ENCODE measurements at places on chromosomes 2 and 18. TPM values are rescaled to one million over a fixed set of nuclear protein-coding genes. Genes with fewer than 3 reads are reported as not detected.

GRCh38 chr2:226873051-226873620, 37.3 kb downstream of the RHBDD1 start:
- no peak for DNase-seq

DNA sequence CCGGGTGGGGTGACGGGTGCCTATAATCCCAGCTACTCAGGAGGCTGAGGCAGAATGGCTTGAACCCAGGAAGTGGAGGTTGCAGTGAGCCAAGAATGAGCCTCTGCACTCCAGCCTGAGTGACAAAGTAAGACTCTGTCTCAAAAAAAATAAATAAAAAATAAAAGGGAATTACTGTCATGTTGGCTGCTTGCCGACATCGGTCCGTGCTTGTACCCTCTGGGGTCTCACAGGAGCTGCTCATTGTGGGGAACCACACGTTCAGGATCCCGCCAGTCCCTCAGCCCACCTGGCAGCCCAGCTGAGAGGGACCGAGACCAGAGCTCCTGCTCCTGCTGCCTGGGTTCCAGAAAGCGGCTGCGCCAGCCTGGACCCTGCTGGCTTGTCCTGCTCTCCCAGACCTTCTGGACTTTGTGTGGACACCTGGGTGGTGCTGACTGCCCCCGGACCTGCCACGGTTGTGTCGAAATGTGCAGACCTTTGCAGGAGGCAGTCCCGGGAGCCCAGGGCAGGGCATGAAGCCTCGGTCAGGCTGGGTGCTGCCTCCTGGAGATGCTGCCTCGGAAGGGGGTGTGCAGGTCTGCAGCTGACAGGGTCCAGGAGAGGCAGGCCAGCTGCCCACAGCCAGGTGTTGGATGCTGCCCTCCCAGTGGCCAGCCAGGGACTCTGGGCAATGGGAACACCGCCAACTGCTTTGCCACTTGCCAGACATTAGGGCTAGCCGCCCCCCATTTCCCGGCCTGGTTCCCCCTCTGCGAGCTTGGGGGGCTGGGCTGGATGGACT, 16.4 kb downstream of the KLF11 start:
- DNase-seq: no peak

The EPC2 gene
- total RNA-seq: 29.2 TPM

GRCh38 chr2:138787053-138787666, 7.0 kb upstream of the NXPH2 start:
- peak; percentile 47 for DNase-seq

- DNase-seq: peak; percentile 76
Measured at GRCh38 chr2:24049485-24050021, at the start of gene FKBP1B. FKBP1B (plus strand) TSS chr2:24049741; CDS start chr2:24049850, 109 bp downstream.

DNA sequence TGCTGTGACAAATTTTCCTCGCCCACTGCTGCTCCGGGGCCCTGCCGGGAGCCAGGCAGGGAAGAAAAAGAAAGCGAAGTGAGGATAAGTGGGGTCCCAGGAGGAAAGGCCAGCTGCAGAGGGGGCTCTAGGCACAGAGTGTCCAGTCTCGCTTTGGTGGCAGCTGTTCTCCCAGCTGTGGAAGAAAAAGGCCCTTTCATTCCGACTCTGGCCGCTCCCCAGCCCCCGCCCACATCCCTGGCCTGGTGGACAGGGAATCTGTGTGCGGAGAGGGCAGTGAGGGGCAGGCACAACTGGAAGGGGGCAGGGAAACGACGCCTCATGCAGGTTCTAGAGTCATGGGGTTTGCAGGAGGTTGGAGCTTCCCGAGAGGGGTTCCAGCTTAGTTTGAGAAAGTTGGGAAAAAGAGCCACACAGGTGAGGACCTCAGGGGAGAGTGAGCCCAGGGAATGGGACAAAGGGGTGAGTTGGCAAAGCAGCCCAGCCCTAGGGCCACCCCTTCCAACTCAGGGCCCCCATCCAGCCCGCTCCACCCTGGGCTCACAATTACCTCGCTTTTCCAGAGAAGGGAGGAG, 1.8 kb downstream of the RTKN start:
- peak; percentile 70 for DNase-seq

DNA sequence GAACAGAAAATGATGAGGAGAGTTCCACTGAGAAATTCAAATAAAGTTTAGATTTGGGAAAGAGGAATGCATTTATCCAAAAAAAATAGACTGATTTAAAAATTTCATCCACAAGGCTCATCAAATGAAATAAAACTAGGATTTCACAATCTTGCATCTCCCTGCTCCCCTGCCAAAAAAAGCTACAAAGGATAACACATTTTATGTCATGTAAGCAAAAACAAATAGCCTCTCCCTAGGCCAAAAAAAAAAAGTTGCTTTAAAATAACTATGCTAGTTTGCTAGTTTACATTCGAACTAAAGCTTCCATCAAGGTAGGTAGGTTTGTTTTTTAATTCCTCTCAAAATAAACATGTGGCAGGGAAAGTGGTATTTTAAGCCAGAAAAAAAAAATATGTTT, 465.5 kb upstream of the ID2 start:
- DNase-seq: no peak

The SERPINB12 gene
- total RNA-seq: not detected

GRCh38 chr2:160372010-160372356, 121.6 kb downstream of the RBMS1 start:
- no peak for DNase-seq

The LRPPRC gene
- total RNA-seq: 92.7 TPM

DNA sequence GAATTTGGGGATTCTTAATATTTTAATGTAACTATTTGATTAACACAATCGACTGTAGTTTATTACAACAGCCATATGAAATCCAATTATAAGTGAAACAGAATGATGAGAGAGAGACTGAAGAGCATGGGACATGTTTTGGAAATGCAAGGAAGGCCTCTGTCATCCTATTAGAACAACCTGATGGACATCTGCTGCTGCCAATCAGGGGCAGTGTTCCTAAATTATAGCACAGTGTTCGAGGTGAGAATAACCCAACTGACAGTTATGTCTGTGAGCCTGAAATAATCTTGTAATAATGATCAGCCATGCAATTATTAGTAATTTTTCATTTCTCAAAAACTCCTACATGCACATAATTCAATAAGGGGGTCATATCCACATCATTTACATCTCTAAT, 73.6 kb downstream of the CCDC141 start:
- no peak for DNase-seq

GRCh38 chr2:12110074-12110473, 363.6 kb downstream of the LPIN1 start:
- DNase-seq: no peak

DNA sequence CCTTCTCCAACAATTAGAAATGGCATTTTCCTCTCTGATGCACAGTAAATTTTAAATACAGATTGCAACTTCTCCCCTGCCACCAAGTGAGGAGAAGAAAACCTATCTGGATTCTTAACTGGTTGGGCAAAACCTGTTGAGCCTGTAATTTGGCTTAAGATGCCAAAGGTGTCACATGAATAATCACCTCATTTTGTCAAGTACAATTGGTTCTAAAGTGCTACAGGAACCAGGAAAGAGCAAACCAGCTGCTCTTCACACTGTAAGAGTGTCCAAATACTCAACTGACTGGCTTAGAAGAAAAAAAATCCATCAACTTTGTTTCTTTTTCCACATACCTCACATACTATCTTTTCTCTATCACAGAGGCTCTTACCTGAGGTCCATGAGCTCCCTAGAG, 35.4 kb downstream of the NPC1 start:
- DNase-seq: no peak

The LNPK gene
- total RNA-seq: 35.3 TPM

The SERPINB4 gene
- total RNA-seq: not detected

The SRD5A2 gene
- not detected for total RNA-seq

The CCDC148 gene
- 0.20 TPM for total RNA-seq

GRCh38 chr2:203852760-203853159, 14.8 kb upstream of the CTLA4 start:
- DNase-seq: no peak

The KRTCAP3 gene
- total RNA-seq: 85.1 TPM

The SLC20A1 gene
- 80.6 TPM for total RNA-seq

The CGREF1 gene
- 1.9 TPM for total RNA-seq

DNA sequence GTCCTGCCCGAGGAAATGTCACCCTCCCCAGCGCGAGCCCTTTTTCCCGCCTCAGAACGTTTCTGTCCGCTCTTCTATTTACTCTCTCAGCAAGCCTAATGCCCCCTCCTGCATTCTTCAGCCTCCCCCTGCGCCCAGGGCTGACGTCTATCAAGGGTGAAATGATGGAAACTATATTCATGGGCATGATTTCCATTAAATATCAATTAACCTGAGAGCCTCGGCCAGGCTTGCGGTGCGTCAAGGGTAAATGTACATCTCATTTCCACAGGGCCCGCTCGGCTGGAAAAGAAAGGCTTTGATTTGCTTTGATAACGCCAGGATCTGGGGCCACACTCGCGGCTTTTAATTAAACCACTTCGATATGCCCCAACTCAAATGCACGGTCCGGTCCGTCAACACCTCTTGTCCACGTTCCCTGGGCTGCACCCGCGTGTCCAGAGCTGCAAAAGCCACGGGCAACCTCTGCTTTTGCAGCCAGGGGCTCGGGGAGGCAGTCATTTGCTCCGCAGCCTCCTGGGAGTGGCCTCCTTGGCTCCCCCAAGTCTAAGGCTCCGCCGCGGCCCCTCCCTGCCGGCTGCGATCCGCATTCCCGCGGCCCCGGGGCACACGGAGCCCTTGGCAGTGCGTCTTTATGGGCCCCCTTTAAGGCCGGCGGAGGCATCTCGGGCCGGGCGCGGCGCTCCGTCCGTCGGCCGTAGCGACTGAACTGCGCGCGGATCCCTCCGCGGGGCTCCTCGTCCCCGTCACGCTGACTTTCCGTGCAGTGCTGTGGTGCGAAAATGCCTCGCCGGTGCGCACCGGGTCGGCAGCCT, at the start of gene HOXD8:
HOXD8 (plus strand) TSS at position 724 of the 815 bp plus-strand sequence. CDS start 662 bp downstream, outside the sequence.
- DNase-seq: peak; percentile 71

- no peak for DNase-seq
Measured at GRCh38 chr2:216388046-216388884, 16.0 kb upstream of the MARCHF4 start.

DNA sequence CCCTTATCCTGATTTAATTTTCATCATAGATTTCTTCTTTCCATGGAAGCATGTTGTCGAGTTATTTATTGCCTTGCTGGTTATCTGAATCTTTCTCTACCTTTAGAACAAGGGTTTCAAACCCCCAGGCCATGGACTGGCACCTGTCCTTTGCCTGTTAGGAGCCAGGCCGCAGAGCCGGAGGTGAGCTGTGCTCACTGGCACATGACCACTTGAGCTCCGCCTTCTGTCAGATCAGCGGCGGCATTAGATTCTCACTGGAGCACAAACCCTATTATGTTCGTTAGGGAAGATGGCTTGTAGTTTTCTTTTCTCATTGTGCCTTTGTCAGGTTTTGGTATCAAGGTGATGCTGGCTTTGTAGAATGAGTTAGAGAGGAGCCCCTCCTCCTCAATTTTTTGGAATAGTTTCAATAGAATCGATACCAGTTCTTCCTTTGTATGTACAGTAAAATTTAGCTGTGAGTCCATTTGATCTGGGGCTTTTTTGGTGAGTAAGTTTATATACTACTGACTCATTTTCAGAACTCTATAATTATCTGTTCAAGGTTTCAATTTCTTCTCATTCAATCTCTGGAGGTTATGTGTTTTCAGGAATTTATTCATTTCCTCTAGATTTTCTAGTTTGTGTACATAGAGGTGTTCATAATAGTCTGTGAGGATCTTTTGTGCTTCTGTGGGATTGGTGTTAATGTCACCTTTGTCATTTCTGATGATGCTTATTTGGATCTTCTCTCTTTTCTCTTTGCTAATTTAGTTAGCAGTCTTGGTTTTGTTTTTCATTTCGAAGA, 668.0 kb upstream of the FAM98A start:
- DNase-seq: no peak

The LYPD1 gene
- total RNA-seq: 1.8 TPM

DNA sequence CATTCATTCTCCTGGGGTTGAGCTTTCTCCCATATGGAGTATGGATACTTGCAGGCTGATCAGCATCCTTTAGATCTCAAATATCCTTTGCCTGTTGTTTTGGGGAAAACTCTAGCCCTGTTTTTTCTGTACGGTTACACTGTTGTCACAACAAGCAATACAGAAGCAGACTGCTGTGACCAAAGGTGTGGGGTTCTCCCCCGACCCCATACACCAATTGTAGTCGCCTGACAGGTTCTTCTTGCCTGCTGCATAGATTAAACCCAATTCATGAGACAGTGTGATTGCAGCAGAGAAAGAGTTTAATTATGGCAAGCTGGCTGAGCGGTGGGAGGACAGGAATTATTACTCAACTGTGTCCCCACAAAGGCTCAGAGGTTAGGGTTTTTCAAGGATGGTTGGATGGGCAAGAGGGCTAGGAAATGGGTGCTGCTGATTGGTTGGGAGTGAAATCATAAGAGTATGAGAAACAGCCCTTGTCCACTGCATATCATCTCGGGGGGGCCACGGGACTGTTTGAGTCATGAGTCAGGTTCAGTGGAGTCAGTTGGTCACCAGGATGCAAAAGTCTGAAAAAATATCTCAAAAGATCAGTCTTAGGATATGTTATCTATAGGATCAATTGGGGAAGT, 40.6 kb downstream of the ITGB1BP1 start:
- DNase-seq: no peak

DNA sequence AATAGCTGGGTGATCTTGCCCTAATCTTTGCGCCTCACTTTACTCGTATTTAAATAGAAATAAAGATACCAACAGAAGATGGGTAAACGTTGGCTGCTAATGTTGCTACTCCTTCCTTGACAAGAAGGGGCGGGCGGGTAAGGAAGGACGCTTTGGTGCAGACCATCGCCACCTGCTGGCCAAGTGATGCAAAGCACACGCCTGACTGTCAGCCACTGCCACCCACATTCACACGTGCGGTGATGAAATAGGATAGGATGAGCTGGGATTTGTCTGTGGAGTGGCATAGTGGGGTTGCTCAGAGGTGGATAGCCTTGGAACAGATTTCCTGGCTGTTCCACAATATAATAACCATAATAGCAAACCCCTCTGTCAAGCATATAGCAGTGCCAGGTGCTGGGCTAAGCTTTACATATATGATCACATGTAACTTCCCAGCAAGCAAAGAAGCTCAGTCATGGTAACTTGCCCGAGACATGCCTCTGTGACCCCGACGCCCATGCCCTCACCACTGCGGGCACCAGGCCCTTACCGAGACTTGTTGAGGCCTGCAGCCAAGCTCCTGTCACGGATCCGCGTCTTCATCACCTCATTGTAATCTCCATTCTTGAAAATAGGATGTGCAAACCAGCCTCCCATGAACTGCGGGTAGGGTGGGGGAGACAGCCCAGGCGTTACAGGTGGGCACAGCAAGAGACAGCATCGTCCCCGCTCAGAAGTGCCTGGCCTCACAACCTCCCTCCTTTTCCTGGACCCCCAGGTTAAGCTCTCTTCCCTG, 39.3 kb downstream of the LCT start:
- DNase-seq: peak; percentile 82

- no peak for DNase-seq
Measured at GRCh38 chr2:110827511-110827910, 95.1 kb downstream of the ACOXL start.

DNA sequence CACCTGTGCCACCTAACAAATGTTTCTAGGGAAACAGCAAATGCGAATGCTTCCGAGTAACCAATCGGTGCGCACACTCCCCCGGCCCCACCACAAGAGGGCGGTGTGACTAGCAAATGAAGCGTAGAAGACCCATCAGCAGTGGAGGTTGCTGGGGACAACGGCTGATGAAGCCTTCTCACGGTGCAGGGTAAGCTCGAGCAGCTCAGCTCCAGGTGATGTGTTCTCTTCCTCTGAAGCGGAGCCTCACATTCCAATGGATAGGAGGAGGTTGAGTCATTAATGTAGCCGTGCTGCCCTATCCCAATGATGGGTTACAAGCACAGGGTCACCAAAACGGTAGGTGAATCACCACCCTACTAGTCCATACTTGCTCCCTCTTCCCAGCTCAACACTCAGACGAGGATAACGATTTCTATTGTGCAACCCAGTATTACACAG, 127.6 kb upstream of the TWIST2 start:
- peak; percentile 64 for DNase-seq

- DNase-seq: no peak
Measured at GRCh38 chr18:43265465-43265864, 11.8 kb downstream of the SYT4 start.

Data from mucosa of descending colon (tissue), 3 donors.